Activated naive CD4-positive, alpha-beta T cell treated with anti-CD3 and anti-CD28 coated beads for 36 hours (primary cell): ENCODE measurements at places on chromosomes 1 and 21.
A peak's percentile ranks its signal among the peaks of the same experiment; 100 is the strongest.

- peak; percentile 89 for DNase-seq
These were observed 94.4 kb upstream of the KRTAP19-8 start for GRCh38 chr21:31132574-31133242.

- peak; percentile 4 for DNase-seq
These were observed 24.6 kb downstream of the RUNX3 start for GRCh38 chr1:24905355-24905978.

DNA sequence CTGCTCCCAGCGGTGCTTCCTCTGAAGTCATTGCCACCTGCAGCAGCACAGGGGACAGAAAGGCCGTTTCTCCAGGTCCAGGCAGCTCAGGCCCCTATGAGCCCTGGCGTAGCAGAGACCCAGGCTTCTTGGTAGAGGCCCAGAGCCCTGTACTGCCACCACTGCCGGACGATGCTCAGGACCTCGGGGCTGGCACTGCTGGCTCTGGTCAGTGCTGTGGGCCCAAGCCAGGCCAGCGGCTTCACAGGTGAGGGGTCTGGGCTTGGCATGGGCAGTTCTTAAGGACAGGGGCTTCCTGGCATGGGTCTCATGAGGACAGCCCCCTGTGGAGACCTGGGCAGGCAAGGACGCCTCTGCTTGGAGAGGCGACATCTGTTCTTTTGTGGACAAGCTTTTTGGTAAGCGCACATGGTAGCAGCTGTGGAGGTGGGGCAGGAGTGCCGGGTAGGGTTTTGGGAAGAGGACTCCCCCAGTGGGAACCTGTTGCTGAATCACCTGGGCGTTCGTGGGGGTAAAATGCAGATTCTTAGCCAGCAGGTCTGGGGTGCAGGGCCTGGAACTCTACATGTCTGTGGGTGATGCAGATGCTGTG lies at the start of gene UMODL1:
UMODL1 (plus strand) TSS at position 172 of the 592 bp plus-strand sequence; CDS start at position 172, 0 bp downstream.
- DNase-seq: no peak

- no peak for DNase-seq
These were observed 25.7 kb upstream of the LDLRAP1 start for GRCh38 chr1:25517476-25518394.

DNA sequence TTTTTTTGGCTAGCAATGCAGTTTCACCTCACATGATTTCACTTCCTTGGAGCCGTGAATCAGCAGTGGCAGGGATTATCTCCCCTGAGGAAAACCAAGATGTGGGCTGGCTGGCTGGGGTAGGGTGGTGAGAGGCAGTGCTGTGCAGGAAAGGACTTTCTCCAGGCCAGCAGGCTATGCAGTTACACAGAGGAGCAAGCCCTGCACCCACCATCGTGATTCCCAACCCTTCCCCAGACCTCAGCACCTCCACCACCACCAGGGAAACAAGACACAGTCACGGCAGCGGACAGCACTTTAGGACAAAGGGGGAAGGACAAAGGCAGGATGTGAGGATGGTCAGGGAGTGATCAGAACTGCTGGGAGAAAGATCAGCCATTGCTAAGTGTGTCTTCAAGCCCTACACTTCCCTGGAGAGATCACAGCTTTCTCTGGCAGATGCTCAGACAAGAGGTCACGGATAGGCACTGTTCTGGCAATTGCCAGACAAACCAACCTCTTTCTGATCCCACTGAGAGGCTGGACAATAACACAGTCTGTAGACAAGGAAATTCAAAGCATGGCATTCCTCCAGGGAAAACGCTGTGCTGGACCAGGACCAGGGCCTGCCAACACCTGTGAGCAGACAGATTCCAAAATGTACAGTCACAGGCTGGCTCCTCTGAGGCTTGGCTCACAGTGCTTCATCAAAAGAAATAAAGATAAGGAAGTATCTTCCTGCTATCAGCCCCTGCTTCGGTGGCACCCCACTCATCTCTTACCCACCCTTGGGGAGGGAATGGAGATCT lies 509.4 kb downstream of the SMYD3 start:
- DNase-seq: no peak

DNA sequence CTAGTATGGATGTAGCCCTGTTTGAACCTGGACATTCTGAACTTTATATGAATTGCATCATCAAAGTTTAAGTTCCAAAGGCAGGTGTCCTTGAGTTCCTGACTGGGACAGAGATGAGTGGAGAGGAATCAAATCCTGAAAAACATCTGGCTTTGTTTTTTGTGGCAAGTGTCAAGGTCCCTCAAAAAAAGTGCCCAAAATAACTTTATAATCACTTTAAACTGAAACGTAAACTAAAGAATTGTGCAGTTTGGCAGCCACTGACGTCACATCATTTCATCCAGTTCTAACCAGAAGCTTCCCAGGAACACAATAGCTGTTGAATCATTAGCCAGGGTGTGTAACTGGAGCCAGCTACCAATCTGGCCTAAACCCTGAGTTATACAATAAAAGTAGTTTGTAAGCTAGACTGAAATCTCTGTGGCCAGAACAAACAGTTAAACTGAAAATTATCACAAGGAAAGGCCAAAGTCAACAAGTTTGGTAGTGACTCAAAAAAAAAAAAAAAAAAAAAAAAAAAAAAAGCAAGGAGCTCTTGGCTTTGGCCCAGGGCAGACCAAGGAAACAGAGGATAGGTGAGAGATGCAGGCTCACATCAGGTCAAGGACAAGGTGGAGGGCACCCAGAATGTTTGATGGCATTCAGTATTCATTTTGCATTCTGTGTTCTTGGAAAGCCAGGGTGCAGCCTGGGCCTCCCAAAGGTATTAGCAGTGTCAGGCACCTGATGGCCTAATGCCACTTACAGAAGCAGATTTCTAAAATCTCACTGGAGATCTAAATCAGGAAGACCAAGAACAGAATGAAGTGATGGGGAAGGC lies 74.3 kb downstream of the TNFSF18 start:
- no peak for DNase-seq

DNA sequence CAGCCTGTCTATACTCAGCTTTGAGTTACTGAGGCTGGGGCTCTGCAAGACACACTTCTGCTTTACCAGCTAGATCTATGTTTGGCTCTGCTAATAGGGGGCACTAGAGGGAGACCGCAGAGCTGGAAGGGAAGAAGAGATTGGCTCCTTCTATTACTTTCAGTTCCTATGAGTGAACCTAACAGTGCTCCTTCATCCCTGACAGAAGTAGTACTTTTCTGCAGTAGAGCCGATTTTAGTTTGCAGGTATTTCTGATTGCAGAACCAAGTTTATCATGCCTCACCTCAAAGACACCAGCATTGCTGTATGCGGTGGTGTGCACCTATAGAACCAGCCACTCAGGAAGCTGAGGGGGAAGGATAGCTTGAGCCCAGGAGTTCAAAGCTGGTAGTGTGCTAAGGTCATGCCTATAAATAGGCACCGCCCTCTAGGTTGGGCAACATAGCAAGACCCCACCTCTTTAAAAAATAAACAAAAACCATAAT lies 5.7 kb upstream of the ZDHHC18 start:
- peak; percentile 47 for DNase-seq

GRCh38 chr1:219650880-219651279 lies 38.0 kb upstream of the ZC3H11B start:
- DNase-seq: no peak

DNA sequence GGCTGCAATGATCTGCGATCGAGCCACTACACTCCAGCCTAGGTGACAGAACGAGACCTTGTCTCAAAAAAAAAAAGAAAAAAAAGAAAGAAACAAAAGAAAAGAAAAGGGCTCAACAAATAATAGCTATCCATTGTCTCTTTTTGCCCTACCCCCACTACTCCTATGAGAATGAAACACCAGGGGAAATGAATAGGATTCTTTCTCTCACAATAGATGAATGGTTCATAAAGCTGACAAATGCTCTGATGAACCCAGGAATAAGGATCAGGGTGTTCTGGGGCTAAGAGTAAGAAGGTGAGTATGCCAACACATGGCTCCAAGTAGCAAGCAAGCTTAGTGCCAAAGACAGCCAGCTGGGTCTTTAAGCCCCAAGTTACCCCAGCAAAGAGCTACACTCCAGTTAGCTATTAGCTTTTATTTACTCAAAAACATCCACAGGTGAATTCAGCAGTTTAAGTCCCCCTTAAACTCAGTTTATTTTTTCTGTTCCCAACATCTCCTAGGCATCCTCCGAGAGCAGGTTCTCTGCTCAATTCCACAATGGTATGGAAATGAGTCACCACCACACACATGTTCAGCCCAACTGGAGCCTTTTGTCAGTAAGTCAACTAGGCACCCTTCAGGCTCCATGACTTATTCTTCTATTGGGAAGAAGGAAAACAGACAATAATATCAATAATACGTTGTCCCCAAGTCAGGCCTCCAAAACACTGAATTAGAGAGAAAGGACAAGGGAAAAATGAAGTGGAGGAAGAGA lies 4.2 kb downstream of the ADORA3 start:
- no peak for DNase-seq

DNA sequence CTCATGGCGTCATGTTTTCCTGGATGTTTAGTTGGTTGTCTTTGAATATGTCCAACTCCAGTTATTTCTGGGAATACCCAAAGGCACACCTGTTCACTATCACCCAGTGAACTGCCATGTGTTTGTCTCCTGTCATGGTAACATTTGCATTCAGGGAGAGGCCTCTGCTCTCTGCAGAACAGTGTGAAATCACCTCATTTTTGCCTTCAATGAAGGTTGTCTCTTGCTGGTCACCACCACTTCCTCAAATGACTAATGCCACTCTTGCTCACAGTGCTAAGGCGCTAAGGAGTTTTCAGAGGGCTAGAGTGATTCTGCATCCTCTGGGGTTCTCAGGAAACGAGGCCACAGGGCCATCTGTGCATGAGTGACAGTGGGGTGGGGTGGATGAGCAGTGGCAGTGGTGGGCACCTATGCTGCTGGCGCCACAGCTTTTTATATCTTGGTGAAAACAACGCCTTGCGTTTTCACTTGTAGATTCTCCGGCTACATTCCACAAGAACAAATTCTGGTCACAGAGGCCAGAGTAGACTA lies 60.0 kb upstream of the ATP5PO start:
- DNase-seq: peak; percentile 82

DNA sequence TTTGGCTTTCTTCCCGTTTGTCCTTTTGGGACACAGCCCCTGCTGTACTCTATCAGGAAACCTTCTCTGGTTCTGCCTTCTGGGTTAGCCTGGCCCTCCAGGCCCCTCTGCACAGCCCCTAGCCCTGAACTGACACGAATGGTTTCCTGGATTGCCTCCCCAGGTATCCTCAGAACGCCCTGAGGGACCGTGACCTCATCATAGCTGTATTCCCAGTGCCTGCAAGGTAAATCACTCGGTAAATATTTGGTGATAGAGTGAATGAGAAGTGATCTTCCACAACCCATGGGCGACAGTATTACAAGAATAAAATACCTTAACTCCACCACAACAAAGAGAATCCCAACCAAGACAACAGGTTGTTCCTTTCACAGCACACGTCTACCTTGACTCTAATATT lies 637.2 kb downstream of the SMYD3 start:
- DNase-seq: no peak

- DNase-seq: no peak
These were observed 1.1 kb upstream of the COQ8A start for GRCh38 chr1:226938903-226939437.

DNA sequence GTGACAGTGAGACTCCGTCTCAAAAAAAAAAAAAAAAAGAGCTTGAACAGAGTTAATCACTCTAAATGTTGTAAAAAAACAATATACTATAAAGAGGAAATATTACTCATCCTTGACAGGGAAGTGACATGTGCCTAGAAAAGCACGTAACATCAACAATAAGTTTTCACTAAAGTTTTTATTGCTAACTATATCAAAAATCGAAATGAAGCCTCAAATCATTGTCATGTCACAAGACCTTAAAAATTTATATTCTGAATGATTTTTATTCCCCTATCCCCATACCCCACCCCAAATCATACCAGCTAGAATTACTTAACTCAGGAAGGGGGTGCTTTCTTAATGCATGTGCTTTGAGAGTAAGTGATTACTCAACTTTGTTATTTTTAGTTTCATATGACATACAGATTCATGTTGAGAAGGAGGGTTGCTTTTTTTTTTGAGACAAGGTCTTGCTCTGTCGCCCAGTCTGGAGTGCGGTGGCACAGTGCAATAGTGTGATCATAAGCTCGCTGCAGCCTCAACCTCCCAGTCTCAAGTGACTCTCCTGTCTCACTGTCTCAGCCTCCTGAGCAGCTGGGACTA lies 53.6 kb upstream of the MUTYH start:
- peak; percentile 53 for DNase-seq

DNA sequence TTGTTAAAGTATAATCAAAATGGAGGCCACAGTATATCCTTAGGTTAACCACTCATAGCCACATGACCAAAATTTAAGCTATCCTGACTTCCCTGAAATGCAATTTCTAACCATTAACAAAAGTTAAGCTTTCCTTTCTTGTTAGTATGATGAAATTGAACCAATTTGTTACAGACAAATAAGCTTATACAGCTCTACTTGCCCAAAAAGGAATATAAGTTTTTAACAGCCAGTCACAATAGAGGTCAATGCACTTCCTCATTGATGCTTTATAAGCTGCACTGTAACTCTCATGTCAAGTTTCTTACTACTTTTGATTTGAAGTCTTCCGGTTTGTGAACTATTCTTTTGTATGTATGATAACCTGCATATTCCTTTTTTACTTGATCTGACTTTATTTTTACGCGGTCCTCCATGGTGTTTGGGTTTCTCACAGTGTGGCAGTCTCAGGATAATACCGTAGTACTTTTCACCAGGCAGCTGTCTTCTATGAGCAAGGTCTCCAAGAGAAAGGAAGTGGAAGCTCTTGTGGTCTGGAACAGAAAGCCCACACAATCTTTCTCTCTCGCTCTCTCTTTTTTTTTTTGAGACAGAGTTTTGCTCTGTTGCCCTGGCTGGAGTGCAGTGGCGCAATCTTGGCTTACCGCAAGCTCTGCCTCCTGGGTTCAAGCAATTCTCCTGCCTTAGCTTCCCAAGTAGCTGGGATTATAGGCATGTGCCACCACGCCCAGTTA lies 331.6 kb downstream of the SRGAP2C start:
- DNase-seq: peak; percentile 48

DNA sequence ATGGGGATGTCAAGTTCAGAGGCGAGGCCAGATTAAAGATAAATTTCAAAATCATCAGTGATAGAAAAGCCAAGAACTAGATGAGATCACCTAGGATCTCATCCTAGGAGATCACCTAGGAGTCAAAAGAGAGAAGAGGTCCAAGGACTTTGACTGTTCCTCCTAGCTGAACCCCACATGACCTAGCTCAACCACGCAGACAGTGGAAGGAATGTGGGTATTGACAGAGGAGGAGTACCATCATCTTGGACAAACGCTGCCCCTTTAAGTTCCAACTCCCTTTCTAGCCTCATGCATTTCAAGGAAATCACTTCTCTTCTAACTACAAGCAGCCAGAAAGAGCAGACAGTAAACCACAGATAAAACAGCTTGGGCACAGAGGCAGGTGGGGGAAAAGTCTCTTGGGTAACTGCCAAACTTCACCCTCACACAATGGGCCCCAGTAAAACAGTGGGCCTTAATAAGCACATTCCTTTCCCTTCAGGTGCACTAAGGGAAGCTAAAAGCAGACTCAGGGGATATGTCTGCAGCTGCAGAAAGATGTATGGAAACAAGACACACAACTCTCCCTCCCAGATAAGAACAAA lies 12.5 kb upstream of the FAM76A start:
- DNase-seq: no peak

GRCh38 chr1:169052727-169053126 lies 53.8 kb upstream of the ATP1B1 start:
- DNase-seq: no peak

- no peak for DNase-seq
These were observed 80.4 kb upstream of the GCLM start for GRCh38 chr1:93989601-93990000.

GRCh38 chr1:46394108-46394871 lies at the start of gene FAAH:
FAAH (plus strand) TSS chr1:46394317; CDS start chr1:46394349, 32 bp downstream.
- peak; percentile 52 for DNase-seq

GRCh38 chr1:56425494-56426037 lies 153.8 kb downstream of the PLPP3 start:
- DNase-seq: no peak

GRCh38 chr1:114535401-114535800 lies 24.4 kb upstream of the TRIM33 start:
- no peak for DNase-seq
